ENCODE measurements at places on chromosomes 12 and 14.

DNA sequence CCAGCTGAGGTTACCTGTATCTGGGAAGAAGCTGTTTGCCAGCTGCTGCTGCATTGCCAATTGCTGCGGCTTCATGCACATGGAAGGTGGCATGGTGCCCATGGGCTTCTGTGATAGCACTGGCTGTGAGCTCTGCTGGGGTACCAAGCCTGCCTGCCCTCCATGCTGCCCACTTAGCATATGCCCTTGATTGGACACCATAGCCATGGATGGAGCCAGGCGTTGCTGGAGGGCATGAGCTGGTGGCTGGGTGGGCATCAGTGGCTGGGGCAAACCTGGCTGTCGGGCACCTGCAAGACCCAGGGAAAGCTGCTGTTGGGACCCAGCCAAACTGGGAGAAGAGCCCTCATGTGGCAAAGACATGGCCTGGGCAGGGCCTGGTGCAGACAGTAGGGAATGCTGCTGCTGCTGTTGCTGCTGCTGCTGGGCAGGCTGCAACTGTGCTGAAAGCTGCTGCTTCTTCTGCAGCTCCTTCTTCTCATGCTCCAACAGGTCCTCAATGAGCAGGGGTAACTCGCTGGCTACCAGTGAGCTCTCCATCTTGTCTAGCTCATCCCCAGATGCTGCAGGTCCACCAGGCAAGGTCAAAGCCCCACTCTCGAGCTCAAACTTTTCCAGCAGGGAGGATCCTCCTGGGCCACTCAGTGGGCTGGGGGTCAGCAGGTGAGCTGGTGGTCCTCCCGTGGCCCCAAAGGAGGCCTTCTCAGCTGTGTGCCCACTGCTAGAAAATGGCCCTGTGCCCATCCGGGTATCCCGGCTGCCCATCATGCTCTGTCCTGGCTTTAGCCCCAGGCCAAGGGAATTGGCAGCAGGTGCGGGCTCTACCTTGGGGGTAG is 18.8 kb upstream of the PRKAG1 start:
- DNase-seq = no peak

DNA sequence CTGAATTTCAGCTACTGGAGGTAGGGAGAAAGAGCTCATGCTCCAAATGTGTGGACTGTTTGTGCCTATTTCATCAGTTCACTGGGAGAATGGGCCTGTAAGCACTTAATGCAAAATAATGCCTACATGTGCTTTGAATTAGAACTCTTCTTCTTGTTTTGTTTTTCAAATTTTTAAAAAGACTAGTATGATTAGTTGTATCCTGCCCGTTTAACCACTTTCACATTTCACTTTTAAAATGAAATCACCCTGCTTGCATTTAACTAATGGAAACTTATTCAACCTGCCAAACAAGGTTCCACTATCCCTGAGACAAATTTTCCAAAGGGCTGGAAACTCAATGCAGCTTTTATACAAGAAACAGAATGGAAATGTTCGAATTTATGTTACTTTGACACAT is 79.7 kb downstream of the SAMD4A start:
- no peak for DNase-seq

DNA sequence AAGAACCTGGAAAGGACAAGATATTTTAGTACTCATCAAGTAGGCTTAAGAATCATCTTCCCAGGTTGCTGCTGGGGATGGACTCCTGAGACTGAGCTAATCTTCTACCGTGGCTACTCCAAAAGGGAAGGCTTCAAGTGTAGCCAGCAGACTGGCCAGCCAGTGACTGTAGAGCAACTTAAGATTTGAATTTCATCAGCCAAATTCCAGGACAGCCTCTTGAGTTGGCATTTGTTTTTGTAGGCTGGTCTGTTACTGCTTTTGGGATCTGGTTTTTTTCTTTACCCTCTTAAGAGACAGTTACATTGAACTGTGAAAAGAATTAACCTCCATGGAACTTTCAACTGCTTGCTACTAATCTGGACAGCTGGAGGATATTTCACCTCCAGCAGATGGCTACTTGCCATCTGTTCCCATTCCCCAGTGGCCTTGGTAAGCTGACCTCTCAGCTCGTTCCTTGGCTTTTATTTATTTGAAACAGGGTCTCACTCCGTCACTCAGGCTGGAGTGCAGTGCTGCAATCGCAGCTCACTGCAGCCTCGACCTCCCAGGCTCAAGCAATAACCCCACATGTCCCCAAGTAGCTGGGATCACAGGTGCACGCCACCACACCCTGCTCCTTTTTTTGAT is 20.7 kb downstream of the VTI1B start:
- DNase-seq = no peak

GRCh38 chr12:14833336-14833735 is 10.0 kb downstream of the ART4 start:
- DNase-seq = no peak

DNA sequence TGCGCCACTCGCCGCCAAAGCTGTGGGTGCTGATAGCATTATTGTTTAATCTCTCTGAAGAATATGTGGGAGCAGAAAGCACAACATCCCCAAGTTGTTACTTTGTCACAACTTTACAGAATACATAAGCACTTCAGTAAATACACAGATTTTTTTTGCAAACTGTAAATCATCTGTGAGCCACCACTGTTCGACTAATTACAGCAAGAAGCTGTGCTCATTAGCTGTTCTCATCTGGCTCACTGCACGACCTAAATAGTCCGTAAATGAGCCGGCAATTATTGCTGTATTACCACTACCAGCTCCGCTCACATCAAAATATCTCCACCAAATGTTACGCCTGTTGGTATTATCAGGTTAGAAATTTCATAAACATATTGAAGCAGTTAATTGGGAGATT is 228.9 kb upstream of the PRKD1 start:
- no peak for DNase-seq

GRCh38 chr12:50546441-50547318 is 41.9 kb downstream of the DIP2B start:
- DNase-seq = peak; percentile 36

- no peak for DNase-seq
Measured at GRCh38 chr14:89720076-89720687, 234.3 kb downstream of the EFCAB11 start.

DNA sequence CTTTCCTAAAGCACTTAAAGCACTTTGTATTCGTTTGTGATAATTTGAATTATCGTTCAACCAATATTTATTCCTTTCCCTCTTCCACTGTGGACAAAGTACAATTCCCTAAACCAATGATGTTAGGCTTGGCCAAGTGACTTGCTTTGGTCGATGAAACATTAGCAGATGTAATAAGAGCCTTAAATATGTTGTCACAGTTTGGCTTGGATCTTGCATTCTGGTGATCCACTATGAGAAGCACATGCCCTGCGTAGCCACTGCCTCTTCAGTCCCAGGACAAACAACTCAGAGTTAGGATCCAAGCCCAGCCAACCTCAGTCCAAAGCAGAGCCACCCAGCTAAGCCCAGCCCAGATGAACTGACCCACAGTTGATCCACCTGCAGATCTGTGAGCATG is 8.4 kb upstream of the C12orf75 start:
- peak; percentile 27 for DNase-seq

- no peak for DNase-seq
Measured at GRCh38 chr14:74261288-74261687, 22.0 kb downstream of the VSX2 start.

- no peak for DNase-seq
Measured at GRCh38 chr12:123655420-123655819, 15.5 kb upstream of the TCTN2 start.

DNA sequence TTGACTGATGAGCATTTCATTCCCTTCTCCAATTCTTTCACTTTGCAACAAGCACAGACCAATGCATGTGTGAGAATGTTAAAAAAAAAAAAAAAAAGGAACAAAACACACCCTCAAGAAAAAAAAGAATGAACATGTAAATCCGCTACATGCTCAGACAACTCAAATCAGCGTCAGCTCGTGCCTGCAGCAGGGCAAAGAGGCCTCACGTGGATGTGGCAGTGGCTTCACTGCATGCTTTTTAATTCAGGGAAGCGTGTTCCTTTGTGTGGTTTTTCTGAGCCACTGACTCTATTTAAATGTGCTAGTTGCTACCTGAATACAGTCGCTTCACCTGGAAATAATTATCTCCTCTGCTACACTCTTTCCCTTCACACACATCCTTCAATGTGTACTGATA is 55.1 kb downstream of the PPP1R36 start:
- peak; percentile 53 for DNase-seq

DNA sequence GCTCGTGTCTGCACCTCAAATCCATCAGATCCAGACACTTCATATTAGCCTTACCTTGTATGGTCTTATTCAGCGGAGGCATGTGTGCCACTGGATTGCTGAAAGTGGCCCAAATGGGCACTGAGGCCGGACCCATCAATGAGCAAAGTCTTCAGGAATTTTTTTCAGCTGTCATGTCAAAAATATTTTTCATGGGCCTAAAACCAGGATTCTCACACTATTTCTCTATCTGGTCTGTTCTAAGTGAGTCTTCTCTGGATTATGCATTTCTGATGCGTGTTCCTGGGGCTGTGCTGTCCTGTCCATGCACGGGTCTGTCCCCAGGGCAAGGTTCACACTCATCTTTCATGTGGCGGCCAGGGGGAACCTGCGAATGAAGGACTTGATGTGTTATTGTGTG is 94.6 kb downstream of the KCNA5 start:
- DNase-seq = no peak

GRCh38 chr12:47216150-47216677 is 136.5 kb upstream of the AMIGO2 start:
- DNase-seq = no peak

DNA sequence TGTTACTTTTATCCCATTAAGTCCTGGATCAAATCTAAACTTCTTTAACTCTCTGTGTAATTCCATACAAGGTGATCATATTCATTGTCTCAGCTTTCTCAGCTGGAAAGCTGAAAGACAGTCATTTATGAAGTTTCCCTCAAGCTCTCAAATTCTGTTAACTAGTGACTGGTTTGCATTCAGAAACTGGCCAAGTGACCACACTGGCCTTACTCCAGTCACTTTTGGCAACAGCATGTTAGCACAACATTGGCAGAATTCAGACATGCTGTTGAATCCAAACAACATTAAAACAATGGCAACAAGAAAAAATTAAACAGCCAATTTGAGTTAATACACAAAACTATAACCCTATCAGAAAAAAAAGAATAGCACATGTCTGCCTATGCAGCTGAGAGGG is 343.3 kb downstream of the MDGA2 start:
- no peak for DNase-seq

All from fibroblast of lung (primary cell).